Stimulated activated CD4-positive, alpha-beta T cell treated with anti-CD3 and anti-CD28 coated beads, Interleukin-15, amount 100 ng/mL, for 1 hour (primary cell): ENCODE measurements at places on chromosomes 12 and 14.

DNA sequence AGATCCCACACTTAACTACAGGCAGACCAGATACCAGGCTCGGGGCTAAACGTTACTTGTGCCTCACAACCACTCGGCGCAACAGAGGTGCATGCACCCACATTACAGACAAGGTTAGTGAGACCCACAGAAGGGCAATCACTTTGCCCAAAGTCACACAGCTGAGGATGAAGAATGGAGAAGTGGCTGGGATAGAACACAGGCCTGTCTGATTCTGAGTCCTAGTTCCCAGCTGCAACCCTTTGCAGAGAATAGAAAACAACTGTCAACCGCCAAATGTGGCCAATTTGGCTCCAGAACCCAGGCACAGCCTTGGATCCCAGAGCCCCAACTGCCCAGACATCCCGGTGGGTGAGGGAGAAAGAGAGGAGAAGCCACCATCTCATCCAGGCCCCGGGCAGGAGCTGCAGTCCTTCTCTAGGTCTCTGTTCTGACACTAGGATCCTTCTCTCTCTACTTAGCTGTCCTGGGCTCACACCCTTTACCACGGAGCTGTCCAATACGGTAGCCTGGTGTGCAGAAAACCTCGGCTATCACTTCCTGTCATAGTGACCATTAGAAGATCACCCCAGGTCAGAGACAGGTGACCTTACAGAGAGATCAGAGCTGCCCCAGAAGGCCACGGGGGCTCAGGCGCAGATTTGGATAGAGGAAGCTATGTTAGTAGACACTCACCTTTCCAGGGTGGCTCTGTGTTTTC lies 59.1 kb downstream of the FAM222A start:
- DNase-seq: no peak

- no peak for DNase-seq
Measured at GRCh38 chr12:128649902-128650301, 173.9 kb downstream of the SLC15A4 start.

DNA sequence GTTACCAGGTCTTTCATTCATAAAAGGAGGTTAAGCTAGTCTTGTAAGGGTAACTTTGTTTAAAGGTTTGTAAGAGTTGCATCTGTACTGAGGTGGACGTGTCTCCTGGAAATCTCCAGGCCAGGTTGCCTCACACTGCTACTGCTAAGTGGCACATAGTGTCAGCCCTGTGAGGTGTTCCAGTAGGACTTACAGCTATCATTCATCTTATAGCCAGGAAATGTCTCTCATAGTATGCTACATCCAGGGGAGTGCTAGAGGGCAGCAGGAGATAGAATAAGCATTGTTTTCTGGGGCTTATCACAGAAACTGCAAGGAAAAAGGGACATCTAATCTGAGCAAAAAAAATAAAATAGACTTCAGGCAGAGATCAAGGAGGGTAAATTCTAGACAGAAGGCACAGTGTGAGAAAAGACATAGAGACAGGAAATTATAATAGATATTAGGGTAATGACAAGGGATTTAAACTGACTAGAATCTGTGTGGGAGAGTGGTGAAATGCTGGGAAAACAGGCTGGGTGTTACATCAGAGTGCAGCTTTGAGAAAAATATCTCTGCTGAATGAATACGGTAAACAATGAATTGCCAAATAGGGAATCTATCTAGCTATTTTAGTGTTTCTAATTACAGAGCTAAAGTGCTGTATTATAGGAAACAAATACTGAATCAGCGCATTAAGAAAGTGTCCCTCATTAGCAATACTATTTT lies 205.1 kb upstream of the ABCD2 start:
- DNase-seq: no peak

DNA sequence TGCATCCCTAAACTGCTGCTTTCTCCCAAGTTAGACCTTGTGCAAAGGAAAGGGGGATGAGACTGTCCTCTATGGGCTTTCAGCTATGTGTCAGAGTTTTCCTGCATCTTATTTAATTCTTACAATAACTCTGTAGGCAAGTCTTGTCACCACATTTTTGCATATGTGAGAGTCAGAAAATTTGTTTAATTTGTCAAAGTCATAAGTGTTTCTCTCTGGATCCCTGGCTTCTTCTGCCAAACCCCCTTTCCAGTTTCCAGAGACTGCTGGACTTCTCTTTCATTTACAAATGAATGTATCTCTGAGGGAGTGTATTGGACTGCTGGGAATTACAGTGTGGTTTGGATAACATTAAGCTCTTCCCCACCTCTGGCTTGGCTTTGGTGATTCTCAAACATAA lies 877.6 kb upstream of the SEL1L start:
- DNase-seq: no peak
